ENCODE measurements at places on chromosomes 16 and 17.

- no peak for DNase-seq
Measured at GRCh38 chr17:58096892-58097291, 13.7 kb downstream of the DYNLL2 start.

GRCh38 chr17:80166446-80166845 is 3.4 kb upstream of the CARD14 start:
- no peak for DNase-seq

DNA sequence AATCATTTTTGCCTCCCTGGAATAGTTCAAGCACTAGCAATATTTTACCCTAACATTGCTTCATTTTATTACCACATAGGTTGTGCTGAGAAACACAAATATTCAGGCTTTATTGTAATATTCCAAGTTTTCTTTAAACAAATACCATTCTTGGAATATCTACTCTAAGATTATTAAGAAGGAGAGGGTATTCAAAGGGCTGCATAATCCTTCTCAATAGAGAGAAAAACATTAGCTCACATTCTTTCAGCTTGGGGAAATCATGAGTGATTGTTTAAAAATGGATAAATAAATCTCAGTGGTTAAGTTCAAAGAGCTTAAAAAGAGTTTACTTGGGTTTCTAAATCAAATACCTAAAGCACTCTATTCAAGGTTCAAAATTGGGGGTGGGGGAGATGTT is 111.9 kb upstream of the CORO6 start:
- no peak for DNase-seq

GRCh38 chr17:66383333-66383732 is 80.9 kb downstream of the PRKCA start:
- DNase-seq: no peak

- no peak for DNase-seq
Measured at GRCh38 chr17:33987162-33987561, 267.9 kb upstream of the CCL2 start.

GRCh38 chr17:49146620-49147306 is 14.2 kb downstream of the B4GALNT2 start:
- DNase-seq: no peak

DNA sequence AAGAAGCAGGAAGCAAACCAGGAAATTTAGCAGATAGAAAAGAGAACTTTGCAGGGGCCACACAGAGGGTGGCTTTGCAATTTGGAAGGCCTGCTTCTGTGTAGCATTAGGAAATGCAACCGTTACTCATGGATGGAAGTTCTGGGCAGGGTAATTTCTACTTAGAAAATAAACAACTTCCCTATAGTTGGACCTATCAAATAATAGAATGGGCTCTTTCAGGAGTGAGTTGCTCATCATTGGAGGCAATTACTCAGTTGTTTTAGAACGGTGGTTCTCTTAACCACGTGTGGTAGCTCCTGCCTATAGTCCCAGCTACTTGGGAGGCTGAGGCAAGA is 25.8 kb upstream of the HS3ST2 start:
- no peak for DNase-seq

DNA sequence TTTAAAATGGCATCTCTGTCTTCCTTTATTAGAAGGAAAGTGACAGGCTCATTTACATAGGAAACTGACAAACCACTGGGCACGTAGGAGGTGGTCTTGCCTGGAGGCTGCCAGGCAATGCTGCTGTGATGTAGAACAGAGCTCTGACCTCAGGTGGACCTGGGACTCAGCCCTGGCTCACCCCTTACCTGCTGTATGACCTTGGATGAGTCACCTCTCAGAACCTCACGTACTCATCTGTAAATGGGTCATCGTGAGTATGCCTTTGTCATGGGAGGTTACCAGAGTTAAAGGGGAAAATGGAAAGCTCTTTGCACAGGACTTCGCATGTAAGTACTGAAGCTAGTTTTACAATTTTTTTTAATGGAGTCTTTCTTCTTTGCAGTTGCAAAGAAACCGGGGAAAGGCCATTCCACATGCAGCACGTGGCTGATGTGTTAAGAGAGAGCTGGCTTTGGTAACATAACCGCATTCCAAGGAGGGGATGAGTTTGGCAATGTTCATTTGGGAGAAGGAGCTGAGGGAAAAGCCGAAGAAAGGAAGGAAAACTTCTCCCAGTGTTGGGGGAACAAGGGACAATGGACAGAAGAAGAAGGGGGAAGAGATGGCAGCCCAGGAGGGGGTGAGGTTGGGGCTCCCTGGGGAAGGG is 37.4 kb upstream of the LONP2 start:
- DNase-seq: no peak

GRCh38 chr16:60241671-60242070 is 1507.6 kb upstream of the GOT2 start:
- DNase-seq: no peak

DNA sequence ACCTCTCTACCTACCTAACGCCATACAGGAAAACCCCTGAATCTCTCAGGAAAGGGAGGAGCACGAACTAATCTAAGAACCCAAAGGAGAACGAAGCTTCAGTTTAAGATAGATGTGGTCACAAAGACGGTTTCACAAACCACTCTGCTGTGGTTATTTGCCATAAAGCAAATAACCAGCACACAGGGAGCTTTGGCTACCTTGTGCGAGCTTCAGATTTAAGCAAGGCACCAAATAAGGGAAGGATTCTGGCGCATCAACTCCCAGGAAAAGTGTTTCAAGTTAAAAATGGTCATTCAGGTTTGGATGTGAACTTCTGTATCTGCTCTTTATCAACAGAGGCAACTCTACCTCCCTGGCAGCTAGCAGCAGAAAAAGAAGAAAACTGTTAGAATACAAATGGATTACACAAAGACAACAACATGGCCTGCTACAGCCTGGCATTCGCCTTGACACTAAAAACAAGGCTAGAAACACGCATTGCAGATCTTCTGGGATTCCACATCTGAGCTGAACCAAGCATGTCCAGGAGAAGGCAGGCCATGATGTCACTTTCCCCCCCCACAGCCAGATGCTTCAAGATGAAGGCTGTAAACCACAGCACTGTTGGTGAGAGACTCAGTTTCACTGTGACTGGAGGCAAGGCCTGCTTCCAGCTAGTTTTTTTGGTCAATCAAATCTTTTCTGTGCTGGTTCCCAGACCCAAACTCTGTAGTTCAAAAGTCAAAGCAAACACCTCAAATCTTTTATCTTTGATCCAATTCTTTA is 43.6 kb downstream of the SMG6 start:
- peak; percentile 37 for DNase-seq

DNA sequence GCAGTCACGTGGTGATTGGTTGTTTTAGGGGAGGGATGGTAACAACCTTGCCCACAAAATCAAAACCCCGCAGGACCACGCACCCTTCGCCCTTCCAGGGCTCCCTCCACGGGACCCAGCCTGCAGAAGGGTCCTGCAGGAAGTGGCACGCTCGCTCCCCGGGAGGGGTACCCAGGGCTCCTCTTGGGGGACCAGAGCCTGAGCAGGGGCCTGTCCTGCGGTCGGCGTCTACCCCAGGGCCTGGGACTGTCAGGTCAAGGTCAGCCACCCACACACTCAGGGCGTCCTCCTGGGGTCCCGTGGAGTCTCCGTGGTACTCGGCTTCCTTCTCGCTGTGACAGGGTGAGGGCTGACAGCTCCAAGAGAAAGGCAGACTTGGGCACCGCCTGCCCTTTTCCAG is 33.9 kb downstream of the ZNF469 start:
- DNase-seq: no peak

GRCh38 chr16:85643631-85644030 is 30.5 kb downstream of the GSE1 start:
- DNase-seq: no peak

DNA sequence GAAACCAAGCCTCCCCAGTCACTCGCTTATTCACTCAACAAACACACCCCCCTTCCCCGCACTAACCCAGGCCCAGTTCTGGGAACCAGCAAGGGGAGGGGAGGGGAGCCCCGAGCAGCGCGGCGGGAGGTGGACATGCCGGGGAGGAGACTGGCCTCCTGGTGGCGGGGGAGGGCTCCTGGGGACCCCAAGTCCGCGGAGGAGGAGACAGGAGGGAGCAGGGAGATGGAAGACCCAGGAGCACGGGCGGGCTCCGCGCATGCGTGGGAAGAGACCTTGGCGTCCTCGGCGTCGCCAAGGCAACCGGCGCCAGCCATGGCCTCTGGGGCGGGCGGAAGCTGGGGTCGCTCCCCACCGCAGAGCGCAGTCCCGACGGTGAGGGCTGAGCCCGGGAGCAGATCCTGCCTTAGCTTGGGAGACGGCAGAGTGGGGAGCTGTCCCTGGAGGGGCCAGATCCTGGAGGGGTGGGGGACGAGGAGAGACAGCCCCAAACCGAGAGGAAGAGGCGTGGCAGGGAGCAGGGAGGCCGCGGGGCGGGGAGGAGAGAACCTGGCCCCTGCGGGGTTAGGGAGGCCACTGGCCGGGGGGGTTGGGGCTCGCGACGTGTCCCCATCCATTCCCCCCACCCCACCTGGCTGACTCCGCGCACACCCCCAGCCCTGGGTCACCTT is at the start of gene PRR29:
PRR29 (plus strand) TSS at position 302 of the 671 bp plus-strand sequence; CDS start at position 316, 14 bp downstream.
- DNase-seq: no peak

GRCh38 chr17:17789828-17790636 is 46.8 kb downstream of the SREBF1 start:
- no peak for DNase-seq

DNA sequence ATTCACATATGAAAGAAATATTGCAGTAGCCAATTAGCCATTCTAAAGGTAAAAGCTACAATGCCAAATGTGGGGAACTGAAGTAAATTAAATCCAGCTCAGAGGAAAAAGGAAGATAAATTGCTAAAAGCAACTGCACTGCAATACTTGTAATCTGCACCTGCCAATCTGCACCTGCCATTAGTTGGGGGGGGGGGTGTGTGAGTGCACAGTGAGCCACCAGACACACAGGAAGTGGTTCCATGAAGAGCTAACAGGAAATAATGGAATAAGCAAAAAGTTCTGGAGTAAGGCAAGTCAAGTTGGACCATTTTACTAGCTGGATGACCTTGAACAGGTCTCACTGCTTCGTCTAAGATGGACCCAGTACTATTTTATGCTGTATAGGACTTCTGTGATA is 191.8 kb downstream of the PARN start:
- DNase-seq: no peak

DNA sequence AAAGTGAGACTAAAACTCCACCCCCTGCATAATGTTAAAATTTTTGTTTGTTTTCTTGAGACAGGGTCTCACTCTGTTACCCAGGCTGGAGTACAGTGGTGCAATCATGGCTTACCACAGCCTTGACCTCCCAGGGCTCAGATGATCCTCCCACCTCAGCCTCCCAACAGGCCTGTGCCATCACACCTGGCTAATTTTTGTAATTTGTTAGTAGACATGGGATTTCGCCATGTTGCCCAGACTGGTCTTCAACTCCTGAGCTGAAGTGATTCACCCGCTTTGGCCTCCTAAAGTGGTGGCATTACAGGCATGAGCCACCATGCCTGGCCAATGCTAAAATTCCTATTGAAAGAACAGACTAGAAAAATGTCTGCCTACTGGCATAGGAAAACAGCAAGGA is 103.8 kb downstream of the TRIM37 start:
- no peak for DNase-seq

- no peak for DNase-seq
Measured at GRCh38 chr17:14621826-14622614, 321.1 kb downstream of the HS3ST3B1 start.

GRCh38 chr16:72844225-72844920 is 203.6 kb downstream of the ZFHX3 start:
- DNase-seq: peak; percentile 55

Data from NK-92 treated with Interleukin-12 subunit alpha and Interleukin-12 subunit beta, amount 100 ng/mL, for 24 hours (cell line).